Activated naive CD8-positive, alpha-beta T cell treated with anti-CD3 and anti-CD28 coated beads, Interleukin-2, amount 50 U/mL, for 24 hours (primary cell): ENCODE measurements at places on chromosomes 4 and X.

DNA sequence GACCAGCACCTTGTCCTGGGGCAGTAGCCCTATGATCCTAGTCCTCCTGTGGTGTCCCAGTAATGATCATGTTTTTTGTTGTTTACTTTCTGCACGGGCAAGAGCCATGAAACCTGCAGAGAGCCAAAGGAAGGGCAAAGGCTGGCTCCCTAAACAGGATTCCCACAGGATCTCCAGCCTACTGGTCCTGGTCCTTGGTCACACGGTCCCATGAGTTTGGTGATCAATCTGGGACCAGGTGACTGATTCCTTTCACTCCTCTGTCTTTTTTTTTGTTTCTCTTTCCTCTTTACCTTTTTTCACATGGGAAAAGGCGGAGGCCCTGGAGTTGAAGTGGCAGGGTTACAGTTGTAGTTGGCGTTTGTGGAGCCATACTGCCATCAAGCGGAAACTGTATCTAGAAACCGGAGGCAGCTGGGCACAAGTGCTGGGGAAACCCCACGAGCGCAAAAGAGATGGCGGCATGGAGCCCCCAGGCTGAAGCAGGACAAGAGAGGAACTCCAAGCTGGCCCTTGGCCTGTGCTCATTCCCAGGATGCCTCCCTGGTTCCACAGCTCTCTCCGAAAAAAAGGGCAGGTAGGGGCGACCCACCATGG lies 34.6 kb downstream of the NBDY start:
- DNase-seq = no peak

- DNase-seq = no peak
Measured at GRCh38 chrX:118459494-118459893, 36.1 kb upstream of the DOCK11 start.

GRCh38 chr4:144748814-144749555 lies 103.0 kb downstream of the HHIP start:
- no peak for DNase-seq

DNA sequence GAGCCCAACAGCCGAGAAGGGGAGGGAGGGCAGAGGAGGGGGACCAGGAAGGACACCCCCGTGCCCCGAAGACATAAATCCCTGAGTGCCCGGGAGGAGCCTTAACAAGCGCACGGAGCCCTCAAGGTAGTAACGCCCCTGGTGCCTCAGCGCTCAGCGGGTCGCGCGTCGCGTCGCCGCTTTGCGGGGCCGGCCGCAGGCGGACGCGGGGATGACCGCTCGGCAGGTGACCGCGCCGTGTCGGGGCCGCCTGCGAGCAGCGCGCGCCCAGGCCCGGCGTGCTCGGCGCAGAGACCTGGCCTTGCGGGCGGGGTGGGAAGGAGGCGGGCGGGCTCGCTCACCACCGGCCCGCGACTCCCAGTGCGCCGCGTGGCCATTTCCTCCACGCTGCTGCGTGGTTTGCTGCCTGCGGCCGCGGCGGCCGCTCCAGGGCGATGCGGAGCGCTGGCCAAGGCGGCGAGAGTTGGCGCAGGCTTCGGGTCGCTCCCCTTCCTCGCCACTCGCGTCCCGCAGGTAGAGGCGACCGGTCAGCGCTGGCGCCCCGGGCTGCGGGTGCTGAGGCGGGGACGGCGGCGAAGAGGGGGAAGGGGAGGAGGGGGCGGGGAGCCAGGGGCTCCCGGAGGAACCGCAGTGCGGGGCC lies 632 bp downstream of the CCSER1 start:
- DNase-seq = peak; percentile 5

GRCh38 chrX:101078716-101079598 lies at the start of gene TMEM35A:
TSS of gene TMEM35A (plus strand) at chrX:101078879. CDS start at chrX:101079003, 124 bp downstream.
- DNase-seq = no peak

DNA sequence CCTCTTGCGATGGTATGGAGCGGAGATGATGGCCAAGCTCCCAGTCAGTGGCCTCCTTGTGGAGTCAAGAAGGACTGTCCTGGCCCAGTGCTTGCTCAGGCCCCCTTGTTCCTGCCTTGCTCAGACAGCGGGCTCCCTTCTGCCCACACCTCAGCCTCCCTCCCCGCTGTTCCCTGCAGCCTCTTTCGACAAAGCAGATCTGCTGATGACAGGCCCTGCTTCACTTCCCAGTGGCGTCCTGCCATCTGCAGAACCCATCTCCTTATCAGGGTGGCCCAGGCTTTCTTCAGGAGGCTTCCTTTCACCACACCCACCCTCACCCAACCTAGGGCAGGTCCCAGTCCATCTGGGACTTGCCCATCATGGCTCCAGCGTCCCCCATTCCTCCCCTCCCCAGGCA lies 80.0 kb downstream of the CLDN34 start:
- DNase-seq = no peak

DNA sequence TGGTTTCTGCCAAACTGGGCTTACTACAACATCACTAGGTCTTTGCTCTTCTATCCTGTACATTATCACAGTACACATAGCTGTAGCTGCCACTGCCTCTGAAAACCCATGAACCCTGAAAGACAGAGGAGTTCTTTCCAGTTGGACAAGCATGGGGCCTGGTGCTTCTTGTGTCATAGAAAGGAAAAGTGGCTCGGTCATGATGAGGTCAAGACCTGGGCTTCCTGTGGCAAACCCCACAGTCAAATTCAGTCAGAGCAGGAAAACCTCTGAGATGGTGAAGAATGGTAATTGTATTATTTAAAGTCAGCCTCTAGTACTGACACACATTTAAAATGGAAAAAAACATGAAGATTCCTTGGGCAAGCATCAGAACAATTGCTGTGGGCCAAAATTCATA lies 133.3 kb upstream of the PRPS2 start:
- no peak for DNase-seq

GRCh38 chr4:184765473-184766340 lies 31.8 kb upstream of the CENPU start:
- DNase-seq = no peak

DNA sequence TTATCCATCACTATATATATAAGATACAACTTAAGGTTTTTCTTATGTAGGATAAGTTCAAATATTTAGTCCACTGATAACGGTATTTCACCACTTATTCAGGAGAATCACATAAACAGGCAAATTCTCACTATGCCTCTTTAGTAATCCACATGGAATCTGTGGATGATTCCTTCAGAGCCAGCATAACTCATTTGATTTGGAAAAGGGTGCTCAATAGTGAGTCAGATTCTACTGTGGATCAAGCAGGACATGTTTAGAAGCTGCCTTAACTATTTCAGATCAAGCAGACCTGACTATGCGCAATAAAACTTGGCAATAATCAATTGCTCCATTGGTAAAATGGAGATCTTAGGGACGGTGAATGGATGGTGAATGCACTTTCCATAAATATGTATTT lies 184.1 kb downstream of the CBR4 start:
- DNase-seq = no peak

DNA sequence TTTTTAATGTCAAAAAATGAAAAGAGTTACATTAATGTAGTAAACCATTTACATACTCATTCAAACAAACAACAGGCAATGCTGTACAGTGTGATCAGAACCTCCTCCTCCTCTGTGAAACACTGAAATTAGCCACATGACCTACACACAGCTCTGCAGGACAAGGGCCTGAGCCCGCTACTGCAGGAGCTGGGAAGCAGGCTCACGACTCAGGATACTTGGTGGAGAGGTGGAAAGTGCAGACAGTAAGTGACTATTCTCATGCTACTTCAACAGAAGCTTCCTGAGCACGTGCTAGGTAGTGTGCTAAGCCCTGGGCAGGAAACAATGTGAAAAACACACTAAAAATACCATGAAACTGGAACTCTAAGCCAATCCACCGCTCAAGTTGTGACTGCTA lies 56.8 kb downstream of the TAPT1 start:
- no peak for DNase-seq

GRCh38 chr4:617644-618641 lies 7.4 kb upstream of the PDE6B start:
- no peak for DNase-seq

DNA sequence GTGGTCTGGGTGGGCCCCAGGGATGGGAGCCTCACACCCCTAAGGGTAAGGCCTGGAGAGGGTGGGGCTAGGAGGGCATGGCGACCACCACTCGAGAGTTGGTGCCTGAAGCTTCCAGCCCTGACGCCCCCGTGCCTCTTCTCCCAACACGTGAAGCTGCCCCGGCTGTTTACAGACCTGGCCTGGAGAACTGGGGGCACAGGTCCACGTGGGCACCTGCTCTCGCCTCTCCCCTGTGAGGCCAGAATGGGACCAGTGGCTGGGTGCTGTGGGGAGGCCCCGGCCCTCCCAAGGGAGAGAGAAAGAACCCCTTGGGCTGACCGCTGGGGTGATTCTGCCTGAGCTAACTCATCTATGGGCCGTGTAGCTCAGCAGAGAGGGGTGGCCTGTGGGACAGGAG lies 15.5 kb downstream of the NAT8L start:
- DNase-seq = no peak

GRCh38 chr4:144582105-144582850 lies 63.7 kb upstream of the HHIP start:
- DNase-seq = no peak

GRCh38 chrX:133650239-133650638 lies 234.9 kb upstream of the GPC4 start:
- DNase-seq = no peak

DNA sequence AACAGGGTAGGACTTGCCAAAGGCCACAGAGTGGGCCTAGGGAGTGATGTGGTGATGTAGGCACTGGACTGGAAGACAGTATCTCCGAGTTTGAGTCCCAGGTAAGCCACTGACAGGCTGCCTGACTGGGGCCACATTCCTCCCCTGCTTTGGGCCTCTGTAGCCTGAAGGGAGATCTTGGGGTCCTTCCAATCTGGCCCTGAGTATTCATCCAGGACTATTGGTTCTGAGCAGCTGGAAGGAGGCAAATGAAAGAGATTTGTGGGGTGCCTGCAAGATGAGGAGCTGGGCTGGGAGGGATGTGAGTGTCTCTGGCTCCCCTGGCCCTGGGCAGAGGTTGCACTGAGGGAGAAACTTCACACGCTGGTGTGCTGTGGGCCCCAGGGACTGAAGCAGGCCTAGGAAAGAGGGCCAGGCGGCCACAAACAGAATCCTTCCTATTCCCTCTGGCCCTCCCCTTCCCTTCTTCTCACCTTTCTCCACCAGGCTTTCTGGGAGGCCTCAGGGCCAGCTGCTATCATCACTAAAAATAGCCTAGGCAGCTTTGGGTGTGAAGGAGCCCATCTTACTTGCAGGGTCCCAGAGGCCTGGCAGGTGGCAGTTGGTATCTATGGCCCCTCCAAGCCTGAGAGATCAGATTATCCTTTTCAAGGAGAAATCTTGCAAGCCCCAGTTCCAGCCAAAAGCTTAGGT lies 70.1 kb downstream of the PJA1 start:
- no peak for DNase-seq

- no peak for DNase-seq
Measured at GRCh38 chr4:173252024-173252935, 81.9 kb downstream of the HMGB2 start.
